LHCN-M2 (cell line): ENCODE measurements at places on chromosomes 3 and 15. TPM values are rescaled to one million over a fixed set of nuclear protein-coding genes. Genes with fewer than 3 reads are reported as not detected.

DNA sequence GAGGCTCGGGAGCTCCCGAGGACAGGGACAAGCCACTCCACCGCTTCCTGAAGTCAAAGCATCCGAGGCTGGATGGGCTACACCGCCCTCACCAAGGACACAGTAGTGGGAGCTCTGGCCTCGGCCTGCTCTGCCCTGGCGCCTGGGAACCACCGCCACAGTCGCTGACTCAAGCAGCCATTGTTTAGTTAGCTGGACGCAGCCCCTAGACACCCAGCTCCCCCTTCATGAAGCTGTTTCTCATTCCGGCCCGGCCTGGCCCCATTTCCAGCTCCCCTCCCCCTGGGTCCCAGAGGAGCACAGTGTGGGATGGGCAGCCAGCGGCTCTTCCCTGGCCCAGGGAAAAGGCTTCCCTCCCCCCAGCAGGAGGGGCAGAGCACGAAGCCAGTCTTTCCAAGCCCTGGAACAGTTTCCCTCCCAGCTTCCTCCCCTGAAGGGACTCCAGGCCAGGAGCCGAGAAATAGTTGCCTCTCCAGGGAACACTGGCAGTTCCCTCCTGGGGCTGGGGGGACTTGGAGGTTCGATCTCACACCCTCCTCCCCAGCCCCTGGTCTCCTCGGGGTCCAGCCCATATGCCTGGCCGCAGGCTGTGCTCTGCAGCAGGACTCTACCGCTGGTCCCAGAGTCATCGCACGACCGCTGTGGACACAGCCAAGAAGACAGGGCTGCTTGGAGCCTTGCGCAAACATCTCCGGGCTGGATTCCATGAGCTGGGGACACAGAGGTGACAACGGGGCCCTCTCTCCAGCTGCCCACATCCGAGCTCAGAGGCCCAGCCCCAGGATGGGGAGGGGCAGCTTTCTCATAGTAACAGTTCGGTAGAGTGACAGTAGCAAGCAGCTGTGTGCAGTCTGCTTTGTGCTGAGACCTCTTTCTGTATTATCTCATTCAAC lies 10.0 kb downstream of the PLXND1 start:
- DNase-seq, result peak; percentile 91

DNA sequence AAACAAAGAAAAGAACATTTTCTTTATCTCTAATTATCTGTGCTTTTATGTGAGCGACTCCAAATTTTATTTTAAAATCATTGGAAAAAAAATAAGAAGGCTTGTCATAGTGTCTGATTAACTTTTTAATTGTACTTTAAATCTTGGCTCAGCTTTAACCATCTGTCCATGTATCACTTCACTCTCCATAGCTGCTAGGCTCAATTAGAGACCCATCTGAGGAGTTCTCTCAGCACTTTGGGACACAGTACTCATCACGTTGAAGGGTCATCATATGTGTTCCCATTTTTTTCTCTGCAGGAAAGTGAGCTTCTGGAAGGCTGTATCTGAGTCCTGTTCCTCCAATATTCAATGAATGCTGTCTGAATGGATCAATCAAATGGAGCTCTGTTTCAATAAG lies 908.5 kb upstream of the ROBO1 start:
- DNase-seq, result no peak

The ZNF660 gene
- total RNA-seq, result 2.9 and 4.0 TPM in 2 replicates

The EOMES gene
- total RNA-seq, result not detected in 2 replicates

The CCDC12 gene
- total RNA-seq, result 25.6 and 31.2 TPM in 2 replicates
